ENCODE measurements at places on chromosomes 7 and 10. TPM values are rescaled to one million over a fixed set of nuclear protein-coding genes. Genes with fewer than 3 reads are reported as not detected.

EXOSC1 gene
- 43.8 TPM for total RNA-seq

IL2RA gene
- total RNA-seq: not detected

C1QL3 gene
- total RNA-seq: not detected

GATA3 gene
- total RNA-seq: 0.26 TPM

BTBD16 gene
- not detected for total RNA-seq

SEPHS1 gene
- 44.3 TPM for total RNA-seq

ABLIM1 gene
- 2.7 TPM for total RNA-seq

GRID2IP gene
- not detected for total RNA-seq

PNLIPRP3 gene
- under 0.01 TPM for total RNA-seq

SPDYE9 gene
- total RNA-seq: not detected

C10orf71 gene
- not detected for total RNA-seq

TMEM184A gene
- total RNA-seq: 0.13 TPM

MSMB gene
- not detected for total RNA-seq

INMT gene
- total RNA-seq: 1.7 TPM

MBL2 gene
- not detected for total RNA-seq

SPDYE11 gene
- not detected for total RNA-seq

FAM237B gene
- not detected for total RNA-seq

FGL2 gene
- 1.9 TPM for total RNA-seq

NPS gene
- total RNA-seq: not detected

KEL gene
- total RNA-seq: not detected

AGR2 gene
- not detected for total RNA-seq

SHLD2 gene
- 19.4 TPM for total RNA-seq
